Stimulated activated CD4-positive, alpha-beta T cell treated with anti-CD3 and anti-CD28 coated beads, Interleukin-4, amount 100 ng/mL, for 4 hours (primary cell): ENCODE measurements at places on chromosomes 3 and 15.

DNA sequence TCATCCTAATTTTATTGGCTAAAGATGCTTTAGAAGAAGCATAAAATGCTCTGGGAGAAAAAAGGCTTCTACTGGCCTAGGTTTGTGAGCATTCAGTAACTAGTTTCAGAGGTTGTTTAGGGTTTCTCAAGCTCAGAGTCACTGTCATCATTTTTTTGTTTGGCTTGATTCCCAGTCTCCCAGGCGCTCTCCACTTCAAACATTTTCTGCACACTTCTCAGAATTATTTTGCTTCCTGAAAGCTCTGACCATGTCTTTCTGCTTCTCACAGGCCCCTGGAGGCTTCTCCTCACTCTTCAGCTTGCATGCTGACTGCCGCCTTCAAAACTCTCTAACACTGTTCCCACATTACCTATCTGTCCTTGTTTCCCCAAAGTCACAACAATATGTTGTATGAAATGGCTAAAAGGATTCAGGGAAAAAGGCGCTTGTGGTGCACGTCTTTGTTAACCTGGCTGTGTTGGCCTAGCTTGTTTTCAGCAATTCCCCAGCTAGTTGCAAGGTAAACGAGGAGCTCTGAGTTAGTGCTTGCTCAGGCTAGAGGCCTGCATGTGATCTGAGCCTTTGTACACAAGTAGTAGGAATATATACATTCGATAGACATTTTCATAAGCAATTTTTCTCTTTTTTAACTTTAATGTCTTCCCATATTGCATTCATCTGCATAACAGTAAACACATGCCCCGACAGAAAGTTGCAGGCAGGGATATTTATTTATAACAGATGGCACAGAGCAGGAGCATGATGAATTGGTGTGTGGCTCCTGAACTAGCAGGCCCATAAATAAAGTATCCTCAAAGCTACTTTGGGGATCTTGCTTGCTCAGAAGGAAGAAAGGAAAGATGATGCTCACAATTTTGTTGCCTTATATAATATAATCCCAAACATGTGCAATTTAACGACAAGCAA is 129.2 kb upstream of the DPH6 start:
- DNase-seq = no peak

- peak; percentile 7 for DNase-seq
Observed at GRCh38 chr3:143825513-143825912, 22.8 kb downstream of the SLC9A9 start.

- DNase-seq = peak; percentile 43
Observed at GRCh38 chr15:90872486-90873184, 4.2 kb downstream of the FURIN start.

DNA sequence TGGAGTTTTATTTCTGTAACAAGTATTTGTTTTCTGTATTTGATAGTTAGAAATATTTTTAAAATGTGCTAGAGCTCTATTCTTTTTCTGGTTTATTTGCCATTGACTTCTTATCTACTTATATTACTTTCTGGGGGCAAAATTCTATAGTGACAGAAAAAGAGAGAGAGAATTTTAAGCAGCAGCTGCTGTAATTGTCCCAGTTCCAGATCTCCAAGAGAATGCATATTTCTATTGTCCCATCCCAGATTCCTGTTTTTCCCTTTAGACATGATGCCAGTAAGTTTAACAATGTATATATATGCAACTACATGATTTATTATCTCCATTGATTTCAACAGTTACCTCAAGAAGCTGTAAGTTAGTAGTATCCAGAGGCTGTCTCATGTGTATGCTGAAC is 541.7 kb upstream of the ZNF385D start:
- DNase-seq = no peak

- no peak for DNase-seq
Observed at GRCh38 chr15:72998681-72999466, 53.4 kb upstream of the NEO1 start.

GRCh38 chr15:68265081-68265480 is 12.5 kb upstream of the FEM1B start:
- no peak for DNase-seq

- DNase-seq = no peak
Observed at GRCh38 chr3:127888156-127888555, 26.9 kb upstream of the KBTBD12 start.
